ENCODE measurements at places on chromosomes 2 and 18.

GRCh38 chr2:96963316-96963715 is 23.1 kb downstream of the FAM178B start:
- no peak for DNase-seq

GRCh38 chr18:3458378-3458777 is 8.4 kb downstream of the TGIF1 start:
- DNase-seq: no peak

GRCh38 chr2:26462511-26463243 is 15.2 kb downstream of the OTOF start:
- no peak for DNase-seq

- DNase-seq: no peak
Observed at GRCh38 chr2:16311521-16312440, 353.9 kb downstream of the CYRIA start.

GRCh38 chr18:904218-905090 is at the start of gene ADCYAP1:
ADCYAP1 (plus strand) TSS chr18:904871; CDS start chr18:905387, 516 bp downstream.
- no peak for DNase-seq

DNA sequence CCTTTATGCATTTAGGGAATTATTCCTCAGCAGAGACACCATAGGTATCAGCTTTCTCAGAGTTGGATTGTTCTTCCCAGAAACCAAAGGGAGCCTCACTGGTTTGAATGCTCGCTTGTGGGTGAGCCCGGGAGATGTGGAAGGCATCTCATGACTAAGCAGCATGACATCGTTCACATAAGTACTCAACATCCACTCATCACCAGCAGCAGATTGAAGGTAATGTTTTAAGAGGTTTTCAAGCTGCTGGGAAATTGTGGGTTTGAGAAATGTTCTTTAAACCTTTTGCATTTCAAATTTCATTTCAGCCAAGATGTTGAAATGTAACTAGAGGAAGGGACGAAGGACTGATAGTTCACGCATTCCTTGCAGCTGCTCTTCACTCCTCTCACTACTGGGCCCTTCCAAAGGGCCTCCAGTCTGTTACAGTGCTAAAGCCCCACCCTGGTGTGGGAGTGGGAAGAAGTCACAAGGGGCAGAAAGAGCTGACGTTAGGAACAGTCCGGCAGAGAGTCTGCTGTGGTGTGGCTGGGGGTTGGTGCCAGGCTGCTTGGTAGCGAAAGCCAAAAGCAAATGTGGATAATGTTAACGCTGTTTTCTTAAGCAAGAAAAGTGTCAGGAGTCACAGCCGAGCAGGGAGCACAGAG is 324.5 kb upstream of the EPHA4 start:
- no peak for DNase-seq

DNA sequence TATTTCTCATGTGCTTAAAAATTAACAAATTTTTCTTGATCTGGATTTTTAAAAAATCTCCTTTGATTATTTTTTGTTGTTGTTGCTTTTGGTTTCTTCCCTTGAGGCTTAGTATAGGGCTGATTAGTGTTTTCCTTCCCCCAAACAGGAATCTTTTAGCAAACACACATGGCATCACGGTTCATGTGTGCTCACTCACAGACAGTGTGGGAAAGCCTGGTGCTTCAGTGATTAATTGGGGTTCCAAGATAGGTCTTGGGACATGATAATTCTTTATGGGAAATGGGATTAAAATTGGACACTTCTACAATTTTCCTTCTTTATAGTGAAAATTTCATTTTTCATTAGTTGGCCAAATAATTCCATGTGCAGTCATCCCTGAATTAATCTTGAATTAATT is 153.9 kb upstream of the SOX11 start:
- DNase-seq: no peak

- DNase-seq: no peak
Observed at GRCh38 chr2:207403950-207404349, 125.8 kb upstream of the CREB1 start.

DNA sequence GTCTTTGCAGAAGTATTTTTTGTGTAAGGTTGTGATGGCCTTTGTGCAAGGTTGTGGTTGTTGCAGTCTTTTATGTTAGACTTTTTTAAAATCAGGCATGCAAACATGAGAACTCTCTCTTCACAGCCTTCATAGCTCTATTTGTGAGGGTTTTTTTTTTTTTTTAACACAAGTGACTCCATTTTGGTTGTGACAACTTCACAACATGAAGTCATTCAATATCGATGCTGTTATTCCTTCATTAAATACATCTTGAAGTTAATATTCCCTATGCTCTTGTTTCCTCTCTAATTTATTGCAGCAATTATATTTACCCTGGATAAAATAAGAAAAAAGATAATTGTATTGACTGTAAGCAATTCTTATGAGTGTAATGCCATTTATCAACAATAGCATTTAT is 35.5 kb downstream of the DHRS9 start:
- DNase-seq: no peak

DNA sequence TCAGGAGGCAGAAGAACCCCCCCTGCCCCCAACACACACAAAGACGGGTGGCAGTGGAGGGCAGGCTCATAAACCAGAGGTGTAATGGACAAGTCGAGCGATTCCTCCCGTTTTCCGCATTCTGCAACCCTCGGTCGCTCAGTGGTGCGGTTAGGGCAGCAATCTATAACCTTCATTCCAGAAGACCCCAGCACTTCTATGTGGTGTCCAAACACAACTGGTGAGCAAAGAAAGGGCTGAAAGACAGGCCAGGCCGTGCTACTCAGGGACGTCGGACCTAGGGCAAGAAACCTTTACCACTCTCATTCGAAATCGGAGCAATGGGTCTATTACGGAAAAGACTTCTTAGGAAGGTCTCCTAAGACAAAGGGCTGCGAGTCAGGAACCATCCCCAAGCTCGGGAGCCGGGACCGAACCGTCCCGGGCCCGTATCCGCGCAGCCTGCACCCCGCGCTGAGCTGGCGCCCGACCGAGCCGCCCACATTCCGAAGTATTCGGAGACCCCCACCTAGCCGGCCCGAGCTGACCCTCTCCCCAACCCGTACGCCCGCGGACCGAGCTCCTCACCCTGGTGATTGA is 568 bp downstream of the ARL5A start:
- DNase-seq: no peak

DNA sequence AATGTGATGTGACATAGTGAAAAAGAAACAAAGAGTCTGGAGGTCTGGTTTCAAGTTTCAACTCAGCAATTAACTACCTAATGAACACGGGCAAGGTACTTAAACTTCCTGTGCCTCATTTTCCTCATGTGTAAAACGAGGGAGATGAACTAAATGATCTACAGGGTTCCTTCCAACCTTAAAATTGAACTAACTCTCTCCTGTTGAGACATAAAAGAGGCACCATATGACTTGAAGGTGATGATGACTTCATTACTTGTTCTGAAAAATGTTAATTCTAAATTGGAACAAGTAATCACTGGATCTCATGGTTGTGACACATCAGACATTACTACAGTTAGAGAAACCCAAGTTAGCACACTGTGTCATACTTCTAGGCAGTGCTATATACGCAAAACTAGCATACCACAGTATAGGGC is 8.9 kb upstream of the REL start:
- DNase-seq: no peak

GRCh38 chr2:85737481-85737880 is 16.3 kb upstream of the ATOH8 start:
- DNase-seq: no peak

DNA sequence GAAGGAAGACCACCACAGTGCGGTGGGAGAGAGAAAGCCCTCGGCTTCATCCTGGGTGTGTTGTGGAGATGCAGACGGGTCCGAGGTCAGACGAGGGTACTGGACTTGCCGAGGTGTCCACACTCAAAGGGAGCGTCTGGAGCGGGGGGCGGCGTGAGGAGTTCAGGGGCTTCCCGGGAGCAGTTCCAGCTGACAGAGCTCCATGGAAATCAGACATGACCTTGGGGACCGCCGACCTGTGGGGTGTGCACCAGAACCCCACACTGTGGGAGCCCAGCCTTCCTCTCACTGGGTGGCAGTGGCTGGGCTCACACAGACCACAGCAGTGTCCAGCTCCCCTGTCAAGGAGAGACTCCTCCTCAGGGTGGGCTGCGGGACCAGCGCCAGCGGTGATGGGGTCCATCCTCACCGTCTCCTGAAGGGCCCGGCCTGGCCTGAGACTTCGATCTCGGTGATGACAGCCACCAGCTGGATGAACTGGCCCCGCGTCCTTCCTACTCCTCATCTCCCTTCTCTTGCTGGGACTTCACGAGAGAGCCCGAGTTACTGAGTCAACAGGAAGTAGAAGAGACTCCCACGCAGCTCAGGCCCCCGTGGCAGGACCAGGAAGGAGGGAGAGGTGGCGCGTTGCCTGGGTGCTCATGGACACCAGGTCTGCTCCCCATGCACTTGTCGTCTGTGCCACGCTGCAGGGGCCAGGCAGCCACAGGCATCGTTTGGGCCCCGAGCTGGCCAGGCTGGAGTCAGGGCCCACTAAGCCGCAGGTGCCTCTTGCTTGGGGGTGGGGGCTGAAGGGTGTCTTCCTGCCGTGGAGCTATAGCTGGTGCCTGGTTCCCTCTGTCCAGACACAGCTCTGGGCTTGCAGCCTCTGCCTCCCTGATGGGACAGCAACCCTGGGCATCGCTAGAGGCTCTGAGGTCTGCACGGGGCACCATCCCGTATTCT is 101.9 kb upstream of the CTDP1 start:
- no peak for DNase-seq

Measured in stimulated activated CD8-positive, alpha-beta memory T cell treated with anti-CD3 and anti-CD28 coated beads, Interleukin-12 subunit alpha, Interleukin-12 subunit beta, amount 100 ng/mL, for 1 hour (primary cell).